ENCODE measurements at places on chromosomes 13 and 19. TPM values are rescaled to one million over a fixed set of nuclear protein-coding genes. Genes with fewer than 3 reads are reported as not detected.

GRCh38 chr19:5585461-5586299 lies 17.9 kb upstream of the TINCR start:
- H3K4me3 ChIP-seq, result no peak overlapping the region
- H3K4me1 ChIP-seq, result peaks cover 55% of the 10 kb centered on the region
- H3K36me3 ChIP-seq, result peaks cover 33% of the 10 kb centered on the region
- DNase-seq, result no peak
- peak overlapping the region; percentile 83 for H3K27ac ChIP-seq

GRCh38 chr13:39016087-39016486 lies 21.8 kb downstream of the PROSER1 start:
- H3K27me3 ChIP-seq, result no peaks in the 10 kb centered on the region
- H3K4me1 ChIP-seq, result no peaks in the 10 kb centered on the region
- no peak for DNase-seq

DNA sequence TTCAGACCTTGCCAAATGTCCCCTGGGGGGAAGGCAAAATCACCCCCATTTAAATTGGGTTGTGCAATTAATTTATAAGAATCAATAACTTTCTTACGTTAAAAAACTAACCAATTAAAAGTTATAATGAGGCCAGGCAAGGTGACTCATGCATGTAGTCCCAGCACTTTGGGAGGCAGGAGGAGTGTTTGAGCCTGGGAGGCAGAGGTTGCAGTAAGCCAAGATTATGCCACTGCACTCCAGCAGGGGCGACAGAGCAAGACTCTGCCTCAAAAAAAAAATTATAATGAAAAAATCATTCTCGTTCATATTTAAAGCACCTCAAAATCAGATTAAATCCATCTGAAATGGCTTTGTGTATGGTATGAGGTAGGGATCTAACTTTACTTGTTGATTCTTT lies 18.4 kb upstream of the SIGLEC14 start:
- H3K36me3 ChIP-seq, result no peaks in the 10 kb centered on the region
- DNase-seq, result no peak
- H3K27me3 ChIP-seq, result no peaks in the 10 kb centered on the region
- H3K4me3 ChIP-seq, result no peak overlapping the region
- no peak overlapping the region for H3K27ac ChIP-seq

DNA sequence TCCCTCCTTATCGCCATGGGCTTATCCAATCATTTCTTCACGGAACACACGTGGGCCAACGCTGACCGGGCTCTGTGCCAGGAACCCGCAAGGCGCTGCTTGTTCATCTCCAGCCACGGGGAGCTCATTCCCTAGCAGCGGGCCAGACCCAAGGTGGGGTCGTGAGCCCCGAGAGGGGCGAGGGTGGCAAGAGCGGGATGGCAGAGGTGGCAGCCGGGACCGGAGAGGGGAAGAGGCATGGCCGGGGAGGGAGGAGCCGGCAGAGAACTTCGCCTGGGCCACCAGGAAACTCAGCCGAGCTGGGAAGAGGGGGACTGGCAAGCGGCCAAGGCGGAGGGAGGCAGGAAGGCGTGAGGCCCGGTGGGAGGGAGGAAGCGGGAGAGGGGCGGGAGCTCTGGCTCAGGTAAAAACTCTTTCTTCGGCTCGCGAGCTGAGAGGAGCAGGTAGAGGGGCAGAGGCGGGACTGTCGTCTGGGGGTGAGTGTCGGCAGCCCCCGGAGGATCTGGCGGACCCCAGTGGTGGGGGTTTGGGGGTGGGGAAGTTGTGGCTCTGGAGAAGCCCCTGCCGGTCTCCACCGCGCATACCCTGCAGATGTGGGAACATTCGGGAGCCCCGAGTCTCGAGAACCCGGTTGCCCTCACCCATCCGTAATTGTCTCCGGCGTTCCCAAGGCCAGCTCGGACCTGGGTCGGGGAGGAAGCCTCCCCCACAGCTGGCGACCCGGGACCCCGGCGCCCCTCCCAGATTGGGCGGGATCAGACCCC lies at the start of gene B3GNT3:
TSS of gene B3GNT3 (plus strand) at position 408 of the 764 bp plus-strand sequence. CDS start 12,670 bp downstream, outside the sequence.
- no peaks in the 10 kb centered on the region for H3K36me3 ChIP-seq
- H3K27ac ChIP-seq, result peak within 1 kb of the TSS; percentile 54
- DNase-seq, result no peak
- H3K27me3 ChIP-seq, result peaks cover 66% of the 10 kb centered on the region

DNA sequence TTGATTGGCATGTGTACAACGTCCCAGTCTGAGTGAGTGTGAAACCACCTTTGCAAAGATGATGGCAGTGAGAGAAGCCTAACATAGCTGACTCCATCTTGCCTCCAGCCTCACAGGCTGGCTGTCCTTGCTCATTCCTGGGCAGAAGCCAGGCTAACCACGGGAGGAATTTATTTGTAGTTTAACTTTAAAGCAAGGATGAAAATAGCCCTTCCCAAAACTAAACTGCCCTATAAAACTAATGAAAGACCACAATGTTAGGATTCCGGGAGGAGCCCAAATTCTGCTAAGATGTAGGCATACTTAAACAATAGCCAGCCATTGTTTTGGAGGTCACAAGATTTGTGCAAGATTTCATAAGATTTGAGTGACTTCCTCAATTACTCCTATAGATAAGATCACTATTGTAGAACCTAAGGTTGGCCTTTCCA lies 96.6 kb upstream of the LSM14A start:
- peaks cover 27% of the 10 kb centered on the region for H3K27me3 ChIP-seq
- H3K4me3 ChIP-seq, result no peak overlapping the region
- H3K27ac ChIP-seq, result no peak overlapping the region
- H3K4me1 ChIP-seq, result no peaks in the 10 kb centered on the region

GRCh38 chr13:99984461-99985240 lies 3.1 kb downstream of the ZIC2 start:
- peaks cover 80% of the 10 kb centered on the region for H3K27me3 ChIP-seq
- H3K27ac ChIP-seq, result no peak overlapping the region
- H3K4me1 ChIP-seq, result peaks cover 21% of the 10 kb centered on the region
- H3K4me3 ChIP-seq, result no peak overlapping the region
- DNase-seq, result no peak

DNA sequence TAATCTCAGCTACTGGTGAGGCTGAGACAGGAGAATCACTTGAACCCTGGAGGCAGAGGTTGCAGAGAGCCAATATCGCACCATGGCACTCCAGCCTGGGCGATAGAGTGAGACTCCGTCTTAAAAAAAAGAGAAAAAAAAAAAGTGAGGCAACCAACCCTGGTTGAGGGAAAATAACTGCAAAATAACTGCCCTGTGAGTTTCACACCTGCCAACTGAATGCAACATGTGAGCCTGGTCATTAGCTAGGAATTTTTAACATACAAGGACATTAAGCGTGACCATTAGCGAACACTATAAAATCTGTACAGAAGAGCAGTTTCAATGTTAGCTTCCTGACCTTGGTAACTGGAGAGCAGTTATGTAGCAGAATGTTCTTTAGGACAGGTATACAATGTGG lies 2.4 kb upstream of the CCNP start:
- H3K4me3 ChIP-seq, result no peak overlapping the region
- no peak overlapping the region for H3K27ac ChIP-seq
- DNase-seq, result no peak
- peaks cover 9% of the 10 kb centered on the region for H3K4me1 ChIP-seq

DNA sequence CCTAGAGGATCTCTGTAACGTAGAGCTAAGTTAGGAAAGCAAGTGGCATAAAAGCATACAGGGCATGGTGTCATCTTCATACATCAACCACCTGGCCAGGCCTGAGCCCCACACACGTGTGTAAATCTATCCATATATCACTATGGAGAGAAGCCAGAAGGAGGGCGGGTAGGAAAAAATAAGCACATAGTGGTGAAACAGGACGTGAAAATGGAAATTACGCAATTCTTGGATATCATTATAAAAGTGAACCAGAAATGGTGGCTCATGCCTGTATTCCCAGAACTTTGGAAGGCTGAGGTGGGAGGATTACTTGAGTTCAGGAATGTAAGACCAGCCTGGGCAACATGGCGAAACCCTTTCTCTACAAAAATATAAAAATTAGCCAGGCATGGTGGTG lies 43.4 kb downstream of the PDCD5 start:
- no peak for DNase-seq
- H3K4me3 ChIP-seq, result no peak overlapping the region
- no peaks in the 10 kb centered on the region for H3K27me3 ChIP-seq
- peaks cover 11% of the 10 kb centered on the region for H3K36me3 ChIP-seq
- H3K27ac ChIP-seq, result no peak overlapping the region

DNA sequence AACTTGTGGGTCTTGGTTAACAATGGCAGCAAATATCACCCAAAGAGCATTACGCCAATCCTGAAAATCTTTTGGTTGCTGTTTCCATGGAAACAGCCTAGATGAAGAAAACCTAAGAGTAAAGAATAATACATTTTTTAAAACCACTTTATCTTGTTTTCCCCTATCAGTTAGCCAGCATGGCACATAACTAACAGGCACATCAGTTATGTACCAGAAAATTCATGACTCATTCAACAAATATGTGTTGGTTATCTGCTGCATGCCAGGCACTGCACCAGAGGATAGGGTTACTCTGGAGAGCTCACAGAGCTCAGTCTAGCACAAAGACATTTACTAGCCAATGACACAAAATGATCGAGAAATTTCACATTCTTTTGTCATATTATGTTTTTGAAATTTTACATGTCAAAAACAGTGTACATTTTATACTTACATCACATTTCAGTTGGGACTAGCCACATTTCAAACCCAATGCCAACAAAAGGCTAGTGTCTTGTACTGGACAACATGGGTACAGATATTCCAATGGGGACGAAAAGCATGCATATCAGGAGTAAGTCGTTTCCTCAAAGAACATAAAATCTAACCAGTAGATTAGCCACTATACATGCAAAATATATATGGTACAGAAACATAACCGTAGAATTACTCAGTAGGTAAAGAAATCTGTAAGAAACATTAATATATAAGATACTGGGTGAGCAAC lies 20.3 kb downstream of the LNX2 start:
- no peak for DNase-seq
- no peaks in the 10 kb centered on the region for H3K36me3 ChIP-seq
- no peaks in the 10 kb centered on the region for H3K27me3 ChIP-seq
- no peaks in the 10 kb centered on the region for H3K4me1 ChIP-seq
- no peak overlapping the region for H3K27ac ChIP-seq

DNA sequence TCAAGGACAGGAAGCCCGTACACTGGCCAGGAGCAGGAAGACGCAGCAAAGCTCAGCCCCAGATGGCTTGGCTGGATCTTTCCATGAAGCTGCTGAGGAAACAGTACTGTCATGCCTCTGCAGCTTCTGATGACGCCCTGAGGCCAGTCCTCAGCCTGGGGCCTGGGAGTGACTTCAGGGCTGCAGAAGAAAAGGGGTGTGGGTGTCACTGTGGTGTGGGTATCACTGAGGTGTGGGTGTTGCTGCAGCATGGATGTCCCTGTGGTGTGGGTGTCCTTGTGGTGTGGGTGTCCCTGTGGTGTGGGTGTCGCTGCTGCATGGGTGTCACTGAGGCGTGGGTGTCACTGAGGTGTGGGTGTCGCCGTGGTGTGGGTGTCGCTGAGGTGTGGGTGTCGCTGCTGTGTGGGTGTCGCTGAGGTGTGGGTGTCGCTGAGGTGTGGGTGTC lies 12.0 kb upstream of the GAS6 start:
- no peaks in the 10 kb centered on the region for H3K27me3 ChIP-seq
- no peak overlapping the region for H3K4me3 ChIP-seq
- DNase-seq, result no peak

DNA sequence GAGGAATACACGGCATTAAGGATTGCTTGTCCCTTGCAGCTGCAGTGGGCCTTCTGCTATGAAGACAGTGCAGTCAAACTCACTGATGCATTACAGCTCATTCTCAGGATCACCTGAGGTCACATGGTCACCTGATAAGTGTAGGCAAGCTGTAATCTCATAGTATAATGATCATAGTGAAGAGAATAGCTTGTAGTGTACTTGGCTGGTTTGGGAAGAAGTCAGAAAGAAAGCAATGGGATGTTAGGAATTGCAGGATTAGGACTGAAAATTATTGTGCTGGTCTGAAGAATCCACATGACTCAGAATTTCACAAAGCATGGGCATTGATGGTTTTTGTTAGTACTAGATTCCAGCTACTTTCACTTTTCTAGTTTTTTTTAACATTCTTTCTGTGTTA lies 76.7 kb downstream of the MBNL2 start:
- no peaks in the 10 kb centered on the region for H3K27me3 ChIP-seq
- peaks cover 80% of the 10 kb centered on the region for H3K4me1 ChIP-seq
- DNase-seq, result no peak
- H3K4me3 ChIP-seq, result no peak overlapping the region

DNA sequence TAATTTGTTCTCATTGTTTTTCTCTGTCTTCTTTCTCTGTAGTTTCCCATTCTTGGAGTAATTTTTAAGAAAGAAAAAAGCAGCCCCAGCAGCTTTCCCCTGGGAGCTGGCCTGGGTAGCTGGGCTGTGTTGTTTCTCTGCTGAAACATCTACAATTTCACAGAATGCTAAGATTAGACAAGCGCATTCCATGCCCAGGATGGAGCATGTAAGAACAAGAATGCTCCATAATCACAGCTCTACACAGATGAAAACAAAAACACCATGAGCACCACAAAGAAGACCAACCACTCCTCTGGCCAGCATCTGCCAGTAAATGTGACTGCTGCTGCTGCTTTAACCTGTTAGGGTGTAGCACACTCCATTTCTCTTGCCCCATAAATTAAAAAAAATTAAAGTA lies 239.2 kb upstream of the SLITRK1 start:
- no peaks in the 10 kb centered on the region for H3K27me3 ChIP-seq
- no peaks in the 10 kb centered on the region for H3K36me3 ChIP-seq
- H3K4me3 ChIP-seq, result no peak overlapping the region
- H3K4me1 ChIP-seq, result no peaks in the 10 kb centered on the region

GRCh38 chr19:37669450-37669914 lies 14.2 kb upstream of the ZFP30 start:
- no peak overlapping the region for H3K4me3 ChIP-seq
- H3K4me1 ChIP-seq, result no peaks in the 10 kb centered on the region
- no peak overlapping the region for H3K27ac ChIP-seq
- DNase-seq, result no peak
- no peaks in the 10 kb centered on the region for H3K36me3 ChIP-seq

- DNase-seq, result no peak
- H3K4me3 ChIP-seq, result no peak overlapping the region
- no peaks in the 10 kb centered on the region for H3K27me3 ChIP-seq
- no peaks in the 10 kb centered on the region for H3K36me3 ChIP-seq
- no peaks in the 10 kb centered on the region for H3K4me1 ChIP-seq
- no peak overlapping the region for H3K27ac ChIP-seq
Observed at GRCh38 chr13:27691207-27691606, 69.5 kb downstream of the POLR1D start.

Gene SCGB2B2
- not detected for total RNA-seq

Gene IZUMO4
- 11.4 TPM for total RNA-seq

Gene ZNF829
- 1.4 TPM for total RNA-seq

Gene NRTN
- total RNA-seq, result 1.5 TPM

Gene RCBTB2
- 14.0 TPM for total RNA-seq

Gene BABAM1
- 29.1 TPM for total RNA-seq

Gene TMEM145
- total RNA-seq, result not detected

Gene LSR
- total RNA-seq, result 96.1 TPM

Gene FRY
- 10.1 TPM for total RNA-seq
